ENCODE measurements at places on chromosomes 1 and 21. TPM values are rescaled to one million over a fixed set of nuclear protein-coding genes. Genes with fewer than 3 reads are reported as not detected.

DNA sequence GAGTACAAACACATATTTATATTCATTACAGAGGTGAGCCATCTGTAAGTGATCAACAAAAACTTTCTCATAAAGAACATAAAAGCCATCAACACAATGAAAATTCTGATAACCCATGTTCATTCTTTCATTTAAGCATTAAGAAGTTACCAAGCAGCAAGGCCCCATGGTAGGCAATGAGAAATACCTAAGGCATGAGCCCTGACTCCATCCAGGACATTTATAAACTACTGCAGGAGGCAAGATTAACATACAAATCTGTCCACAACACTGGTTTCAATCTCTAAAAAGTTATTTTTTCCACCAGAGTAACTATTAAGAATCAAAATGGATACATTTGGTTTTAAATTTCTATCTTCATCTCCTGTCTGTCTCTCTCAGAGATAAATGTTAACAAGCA, 76.1 kb downstream of the SIPA1L2 start:
- no peak for DNase-seq

GRCh38 chr21:36697060-36697850, 1.7 kb upstream of the SIM2 start:
- DNase-seq: no peak

GRCh38 chr1:111751906-111752575, 3.7 kb upstream of the DDX20 start:
- no peak for DNase-seq

DNA sequence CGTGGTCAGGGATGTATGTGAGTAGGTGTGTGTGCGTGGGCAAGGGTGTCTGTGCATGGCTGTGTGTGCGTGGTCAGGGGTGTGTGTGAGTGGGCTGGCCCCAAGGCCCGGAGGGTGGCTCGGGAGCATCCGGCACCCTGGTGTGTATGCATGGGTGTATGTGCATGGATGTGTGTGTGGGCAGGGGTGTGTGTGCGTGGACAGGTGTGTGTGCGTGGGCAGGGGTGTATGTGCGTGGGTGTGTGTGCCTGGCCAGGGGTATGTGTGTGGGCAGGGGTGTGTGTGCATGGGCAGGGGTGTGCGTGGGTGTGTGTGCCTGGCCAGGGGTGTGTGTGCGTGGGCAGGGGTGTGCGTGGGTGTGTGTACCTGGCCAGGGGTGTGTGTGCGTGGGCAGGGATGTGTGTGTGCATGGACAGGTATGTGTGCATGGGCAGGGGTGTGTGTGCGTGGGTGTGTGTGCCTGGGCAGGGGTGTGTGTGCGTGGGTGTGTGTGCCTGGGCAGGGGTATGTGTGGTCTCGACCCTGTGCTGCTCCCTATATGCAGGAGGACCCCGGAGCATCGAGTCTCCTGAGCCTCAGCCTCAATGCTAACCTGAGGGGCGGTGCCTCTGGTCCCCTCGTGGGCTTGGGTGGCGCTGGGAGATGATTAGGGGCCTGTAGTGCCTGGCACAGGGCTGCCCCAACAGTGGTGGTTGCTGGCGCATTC, 16.3 kb downstream of the ARHGEF16 start:
- no peak for DNase-seq

DNA sequence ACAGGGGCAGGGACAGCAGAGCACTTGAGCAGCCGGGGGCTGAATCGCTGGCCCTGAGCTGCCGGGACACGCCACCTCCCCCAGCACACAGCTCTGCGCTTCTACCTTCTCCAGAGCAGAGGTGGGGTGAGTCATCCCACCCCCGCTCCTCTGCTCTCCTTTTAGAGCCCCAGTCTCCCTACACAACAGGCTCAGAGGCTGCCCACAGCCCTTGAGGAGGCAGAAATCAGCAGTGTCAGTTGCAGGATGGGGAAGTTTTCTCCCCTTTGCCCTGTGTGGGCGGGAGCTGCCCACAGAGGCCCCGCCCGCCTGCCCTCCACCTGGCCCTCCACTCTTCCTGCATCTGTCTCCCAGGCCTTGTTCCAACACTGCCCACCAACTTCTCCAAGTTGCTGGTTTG, 94.6 kb downstream of the STUM start:
- DNase-seq: peak; percentile 48

GRCh38 chr1:167799747-167800146, 78.0 kb downstream of the MPZL1 start:
- no peak for DNase-seq

GRCh38 chr21:41277846-41278245, 38.8 kb upstream of the FAM3B start:
- no peak for DNase-seq

- DNase-seq: no peak
Measured at GRCh38 chr1:209896346-209896745, 41.7 kb upstream of the SYT14 start.

GRCh38 chr1:208604295-208604694, 360.1 kb upstream of the PLXNA2 start:
- no peak for DNase-seq

DNA sequence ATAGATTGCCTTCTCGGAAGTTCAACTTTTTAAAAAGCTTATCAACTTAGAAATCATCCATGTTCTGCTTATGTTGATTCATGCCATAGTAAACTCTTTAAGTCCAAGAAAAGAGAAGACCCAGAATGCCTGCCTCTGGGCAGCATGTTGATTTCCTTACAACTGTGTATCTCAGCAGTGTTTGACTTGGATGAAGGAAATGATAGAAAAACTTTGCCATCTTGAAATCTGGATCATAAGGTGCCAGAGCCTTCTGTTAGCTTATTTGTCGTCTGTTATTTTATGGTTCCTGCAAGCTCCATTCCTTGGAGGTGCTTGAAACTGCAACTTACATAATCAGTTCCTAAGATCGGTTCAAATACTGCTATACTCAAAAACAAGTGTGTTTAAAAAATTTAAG, 124.5 kb downstream of the ATP5PO start:
- DNase-seq: no peak

FABP3 gene
- total RNA-seq: 7.8 TPM

KCNC4 gene
- total RNA-seq: 4.9 TPM

TRIM67 gene
- 0.05 TPM for total RNA-seq

CLCNKB gene
- total RNA-seq: not detected

All from mucosa of descending colon (tissue), 3 donors.